ENCODE measurements at places on chromosomes 4 and X.
A peak's percentile ranks its signal among the peaks of the same experiment; 100 is the strongest.

- DNase-seq: no peak
Observed at GRCh38 chr4:5970381-5971077, 47.7 kb downstream of the C4orf50 start.

GRCh38 chr4:176964116-176964691, 171.5 kb upstream of the VEGFC start:
- peak; percentile 1 for DNase-seq

- no peak for DNase-seq
Observed at GRCh38 chr4:146381263-146381872, 140.4 kb downstream of the SLC10A7 start.

DNA sequence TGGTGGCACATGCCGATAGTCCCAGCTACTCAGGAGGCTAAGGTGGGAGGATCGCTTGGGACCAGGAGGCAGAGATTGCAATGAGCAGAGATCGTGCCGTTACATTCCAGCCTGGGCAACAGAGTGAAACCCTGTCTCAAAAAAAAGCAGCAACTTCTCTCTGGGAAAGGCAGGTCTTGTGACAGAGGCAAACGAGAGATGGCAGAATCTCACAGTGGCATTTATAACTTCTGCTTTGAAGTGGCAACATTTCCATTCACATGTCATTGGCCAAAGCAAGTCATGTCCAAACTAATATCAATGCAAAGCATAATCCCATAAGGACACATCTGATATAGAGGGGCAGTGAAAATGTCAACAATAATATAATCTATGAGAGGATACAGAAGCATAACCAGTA, 79.8 kb downstream of the PPEF2 start:
- DNase-seq: no peak

DNA sequence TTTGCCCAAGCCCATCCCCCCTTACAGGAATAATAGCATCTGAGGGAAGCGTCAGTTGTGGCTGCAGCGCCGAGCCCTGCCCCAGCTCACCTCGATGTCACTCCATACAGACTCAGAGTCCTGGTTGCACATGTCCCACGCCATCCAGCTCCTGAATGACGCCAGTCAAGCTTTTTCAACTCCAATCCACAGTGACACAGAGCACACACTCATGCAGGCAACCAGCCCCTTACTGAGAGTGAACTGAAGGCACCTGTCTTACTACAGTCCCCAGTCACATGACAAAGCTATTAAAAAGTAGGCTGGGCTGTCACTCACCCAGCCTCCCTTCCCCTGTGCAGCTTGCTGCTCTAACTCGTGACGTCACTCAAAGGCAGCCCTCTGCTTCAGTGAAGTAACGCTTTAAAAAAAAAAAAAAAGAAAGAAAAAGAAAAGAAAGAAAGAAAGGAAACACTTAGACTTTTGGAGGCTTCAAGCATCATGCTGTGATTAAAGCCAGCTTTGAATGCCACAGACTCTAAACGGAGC, at the start of gene PPARGC1A:
TSS of gene PPARGC1A (minus strand) at position 234 of the 528 bp plus-strand sequence. CDS start at position 144, 90 bp downstream.
- DNase-seq: peak; percentile 73

- DNase-seq: no peak
Observed at GRCh38 chrX:7580127-7580526, 262.8 kb upstream of the VCX start.

Measured in ACHN (cell line).